ENCODE measurements at places on chromosomes 6 and 20.

GRCh38 chr20:38628580-38629470 lies 27.2 kb downstream of the ARHGAP40 start:
- DNase-seq = no peak

DNA sequence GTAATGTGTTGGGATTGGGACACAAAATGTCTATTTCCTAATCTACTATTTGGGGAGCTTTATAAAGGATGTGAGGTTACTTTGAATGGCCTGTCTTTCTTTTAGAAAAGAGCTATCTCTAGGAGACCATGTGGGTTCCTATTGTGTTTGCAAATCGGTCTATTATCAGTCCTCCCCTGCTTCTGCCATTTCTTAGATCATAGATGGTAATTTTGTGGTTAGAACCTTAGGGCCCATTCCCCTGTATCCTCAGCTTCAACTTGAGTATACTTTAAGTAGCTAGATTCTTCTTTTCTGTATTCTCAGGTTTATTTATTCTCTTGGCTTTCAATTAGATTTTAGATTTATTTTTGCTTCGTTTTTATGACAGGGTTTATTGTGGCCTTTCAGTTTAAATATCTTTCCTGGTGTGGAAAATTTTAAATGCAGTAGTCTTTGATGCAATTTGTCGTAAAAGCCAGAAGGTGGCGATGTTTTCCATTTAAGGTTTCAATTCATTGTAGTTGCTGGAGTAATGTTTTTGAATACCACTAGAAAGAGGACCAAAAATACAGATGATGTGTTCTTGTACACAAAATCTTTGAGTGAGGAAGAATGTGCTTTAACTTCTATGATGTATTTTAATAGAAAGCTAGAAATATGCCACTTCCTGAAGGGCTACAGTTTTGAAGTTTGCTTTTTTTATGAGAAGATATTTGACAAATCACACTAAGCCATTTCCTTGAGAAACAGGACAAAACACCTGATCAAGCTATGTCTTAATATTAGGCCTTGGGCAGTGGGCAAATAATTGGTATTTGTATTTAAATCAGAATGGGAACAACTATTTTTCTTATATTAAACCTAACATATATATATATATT lies 20.3 kb downstream of the TBPL1 start:
- no peak for DNase-seq

DNA sequence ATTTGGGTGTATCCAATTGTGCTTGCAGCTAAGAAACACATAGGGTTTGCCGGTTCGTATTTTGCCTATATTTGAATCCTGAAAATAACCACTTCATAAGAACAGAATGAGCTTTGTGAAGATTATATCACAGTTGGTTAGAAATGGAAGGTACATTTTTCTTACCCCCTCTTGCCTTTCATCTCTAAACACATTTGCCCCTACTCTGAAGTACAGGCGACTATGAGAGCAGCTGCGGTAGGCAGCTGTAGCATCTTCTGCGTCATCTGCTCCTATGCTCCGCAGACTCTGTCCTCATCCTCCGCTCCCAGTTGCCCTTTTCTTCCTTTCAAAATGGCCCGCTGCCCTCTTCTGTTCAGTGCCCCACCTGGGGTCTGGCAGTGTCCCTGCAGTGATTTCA lies 47.6 kb upstream of the REV3L start:
- DNase-seq = no peak

DNA sequence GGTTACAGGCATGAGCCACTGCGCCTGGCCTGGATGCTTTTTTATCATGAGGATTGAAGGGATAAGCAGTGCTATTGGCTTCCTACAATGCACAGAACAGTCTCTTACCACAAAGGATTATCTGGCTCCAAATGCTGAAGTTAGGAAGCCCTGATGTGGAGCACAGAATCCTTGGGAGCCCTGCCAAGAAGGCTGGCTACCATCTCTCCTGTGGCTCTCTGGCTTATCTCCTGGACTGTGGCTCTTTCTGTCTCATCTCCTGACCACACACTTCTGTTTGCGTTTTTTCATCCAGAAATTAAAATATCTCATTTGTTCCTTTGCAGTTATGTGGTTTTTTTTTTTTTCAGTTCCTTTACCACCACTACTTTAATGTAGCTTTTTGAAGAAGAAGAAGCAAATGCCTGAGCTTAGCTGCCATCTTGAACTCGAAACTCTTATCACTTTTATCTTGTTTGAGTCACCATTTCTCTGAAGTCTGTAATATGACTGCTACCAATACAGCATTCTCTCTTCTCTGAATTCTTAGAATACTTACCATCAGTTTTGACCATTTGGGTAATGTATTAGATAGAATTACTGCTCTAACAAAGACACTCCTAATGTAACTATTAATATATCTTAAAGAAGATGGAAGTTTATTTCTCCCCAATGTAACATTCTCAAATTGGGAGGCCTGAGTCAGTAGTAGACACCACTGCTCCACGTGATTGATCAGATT lies 1044.7 kb downstream of the KIF16B start:
- DNase-seq = no peak

DNA sequence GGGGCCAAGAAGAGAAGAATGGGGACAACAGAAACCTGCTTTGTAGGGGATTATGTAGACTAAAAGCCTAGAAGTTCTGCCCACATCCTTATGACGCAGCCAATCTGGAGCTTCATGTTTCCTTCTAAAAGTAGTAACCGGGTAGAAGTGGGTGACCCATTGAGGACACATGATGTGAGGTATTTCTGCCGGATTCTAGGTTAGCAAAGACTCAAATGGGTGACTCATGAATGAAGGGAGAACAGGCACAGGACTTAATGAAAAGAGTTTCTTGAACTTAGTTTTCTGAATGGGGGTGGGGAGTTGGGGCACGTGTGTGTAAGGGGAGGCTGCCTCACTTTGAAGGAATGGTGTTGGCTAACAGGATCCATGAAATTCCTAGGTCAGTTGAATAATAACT lies 68.8 kb downstream of the CDS2 start:
- no peak for DNase-seq

DNA sequence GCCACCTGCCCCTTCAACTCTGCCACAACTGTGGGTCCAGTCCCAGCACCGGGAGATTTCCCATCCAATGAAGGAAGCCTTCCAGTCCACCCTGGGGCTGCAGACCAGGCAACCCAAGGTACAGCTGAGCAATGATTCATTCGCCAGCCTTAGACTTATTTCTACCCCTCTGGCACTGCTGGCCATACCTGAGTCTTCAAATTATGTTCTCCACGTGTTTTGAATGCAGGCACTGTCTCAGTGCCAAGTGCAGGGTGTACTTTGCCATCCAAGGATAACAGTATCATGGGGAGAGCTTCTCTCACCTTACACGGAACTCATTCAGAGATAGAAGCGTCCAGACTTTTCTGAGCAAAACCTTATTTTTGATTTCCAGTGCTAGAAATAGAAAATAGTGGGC lies 175.6 kb downstream of the ZFP64 start:
- DNase-seq = no peak

DNA sequence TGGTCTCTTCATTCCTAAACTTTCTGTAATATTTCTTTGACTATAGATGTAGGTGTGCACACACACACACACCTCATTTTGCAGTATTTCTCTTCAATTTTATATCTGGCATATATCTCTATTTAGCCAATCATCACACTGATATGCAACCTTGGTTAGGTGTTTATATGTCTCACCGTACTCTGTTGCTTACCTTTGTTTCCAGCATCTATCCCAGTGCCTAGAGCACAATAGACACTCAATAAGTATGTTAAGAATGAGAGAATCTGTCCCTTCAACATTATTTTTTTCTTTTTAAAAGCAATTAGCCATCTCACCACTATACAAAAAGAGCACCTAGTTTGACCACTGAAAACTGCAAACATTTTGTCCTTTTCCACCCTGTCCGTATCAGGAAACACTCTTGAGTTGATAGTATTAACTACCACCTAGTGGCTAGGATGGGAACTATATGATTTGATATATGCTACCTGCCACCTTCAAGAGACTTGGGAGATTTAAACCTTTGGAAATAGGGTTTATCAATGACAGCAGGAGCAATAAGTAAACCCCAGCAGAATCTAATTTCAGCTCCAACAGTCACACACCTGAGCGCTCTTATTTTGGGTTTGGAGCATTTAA lies 48.7 kb upstream of the RSPO3 start:
- no peak for DNase-seq

Data from stimulated activated CD4-positive, alpha-beta T cell treated with anti-CD3 and anti-CD28 coated beads, Interleukin-1b, Interleukin-23, amount 100 ng/mL, for 4 hours (primary cell).